Thoracic aorta (tissue), 2 donors: ENCODE measurements at places on chromosomes 6 and 20.
A peak's percentile ranks its signal among the peaks of the same experiment; 100 is the strongest.

DNA sequence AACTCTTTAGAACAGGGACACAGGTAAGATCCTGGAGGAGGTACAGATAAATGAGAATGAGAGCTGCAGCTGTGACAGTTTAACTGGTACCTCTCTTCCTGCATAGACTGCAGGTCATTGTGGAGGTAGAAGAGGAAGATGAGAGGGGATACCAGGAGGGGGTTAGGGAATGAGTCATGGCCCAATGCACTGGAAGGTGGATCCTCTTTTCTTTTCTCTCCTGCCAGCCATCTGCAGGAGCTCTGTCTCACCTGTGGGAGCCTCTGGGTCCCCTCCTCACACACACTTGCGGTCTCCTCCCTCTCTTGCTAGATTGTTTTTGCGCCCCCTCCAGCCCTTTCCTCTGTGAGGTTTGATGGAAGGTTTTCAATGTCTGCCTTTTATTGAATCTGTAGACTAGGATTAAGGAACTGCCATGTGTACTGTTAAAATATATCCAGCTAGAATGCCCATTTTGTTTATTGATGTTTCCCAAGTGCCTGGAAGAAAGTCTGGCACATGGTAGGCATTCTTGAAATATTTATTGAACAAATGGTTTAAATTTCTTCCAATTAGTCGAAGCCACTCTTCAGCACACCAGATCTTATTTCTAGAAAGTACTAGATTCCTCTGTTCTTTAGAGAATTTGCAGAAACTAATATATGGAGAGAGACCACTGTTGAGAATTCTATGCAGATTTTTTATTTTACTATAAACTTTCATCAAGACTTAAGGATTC is 13.0 kb downstream of the C6orf163 start:
- H3K4me3 ChIP-seq, result no peak overlapping the region
- no peak overlapping the region for H3K27ac ChIP-seq
- H3K36me3 ChIP-seq, result no peaks in the 10 kb centered on the region
- no peaks in the 10 kb centered on the region for H3K27me3 ChIP-seq
- no peaks in the 10 kb centered on the region for H3K4me1 ChIP-seq

- no peak overlapping the region for H3K4me3 ChIP-seq
- H3K27me3 ChIP-seq, result no peaks in the 10 kb centered on the region
- H3K27ac ChIP-seq, result no peak overlapping the region
- H3K4me1 ChIP-seq, result no peaks in the 10 kb centered on the region
- no peak for DNase-seq
These were observed 102.4 kb upstream of the SPTLC3 start for GRCh38 chr20:12906361-12906760.

DNA sequence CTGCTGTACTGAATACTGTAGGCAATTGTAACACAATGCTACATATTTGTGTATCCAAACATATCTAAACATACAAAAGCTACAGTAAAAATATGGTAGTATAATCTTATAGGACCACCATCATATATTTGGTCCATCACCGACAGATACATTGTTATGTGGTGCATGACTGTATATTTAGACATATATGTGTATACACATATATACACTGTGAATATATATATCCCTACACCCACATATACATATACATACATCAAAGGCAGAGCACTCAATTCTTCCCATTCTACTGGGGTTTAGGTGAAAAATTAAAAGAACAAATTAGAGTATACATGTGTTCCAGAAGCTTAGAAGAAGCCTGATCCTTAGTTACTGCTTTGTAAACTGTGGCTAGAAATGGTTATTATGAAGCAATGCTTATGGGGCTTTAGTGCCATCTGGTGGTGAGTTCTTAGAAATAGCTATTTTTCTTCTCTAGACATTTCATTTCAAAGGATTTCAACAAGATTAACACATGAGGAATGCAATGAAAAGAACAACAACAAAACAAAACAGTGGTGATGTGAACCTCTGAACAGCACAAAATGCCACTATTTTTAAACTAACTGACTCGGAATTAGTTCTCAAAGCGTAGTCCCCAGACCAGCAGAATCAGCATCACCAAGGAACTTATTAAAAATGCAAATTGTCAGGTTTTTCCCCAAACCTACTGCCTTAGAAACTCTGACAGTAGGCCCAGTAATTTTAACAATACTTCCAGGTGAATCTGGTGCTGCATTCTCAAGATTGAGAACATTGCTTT is 38.0 kb downstream of the PKHD1 start:
- no peaks in the 10 kb centered on the region for H3K27me3 ChIP-seq
- no peak overlapping the region for H3K27ac ChIP-seq
- no peaks in the 10 kb centered on the region for H3K4me1 ChIP-seq
- no peaks in the 10 kb centered on the region for H3K36me3 ChIP-seq

- H3K27ac ChIP-seq, result no peak overlapping the region
- H3K36me3 ChIP-seq, result no peaks in the 10 kb centered on the region
- H3K4me3 ChIP-seq, result no peak overlapping the region
These were observed 10.4 kb downstream of the FAM110A start for GRCh38 chr20:843912-844311.

GRCh38 chr20:14830899-14831298 is 493.5 kb upstream of the FLRT3 start:
- no peak for DNase-seq
- H3K4me3 ChIP-seq, result no peak overlapping the region
- no peaks in the 10 kb centered on the region for H3K27me3 ChIP-seq
- no peaks in the 10 kb centered on the region for H3K36me3 ChIP-seq
- no peaks in the 10 kb centered on the region for H3K4me1 ChIP-seq

GRCh38 chr6:5984150-5985089 is 22.3 kb downstream of the NRN1 start:
- no peak overlapping the region for H3K4me3 ChIP-seq
- no peaks in the 10 kb centered on the region for H3K4me1 ChIP-seq
- H3K27ac ChIP-seq, result no peak overlapping the region
- H3K27me3 ChIP-seq, result no peaks in the 10 kb centered on the region
- H3K36me3 ChIP-seq, result no peaks in the 10 kb centered on the region
- DNase-seq, result no peak

- H3K27ac ChIP-seq, result no peak overlapping the region
- no peaks in the 10 kb centered on the region for H3K36me3 ChIP-seq
- no peak for DNase-seq
- peak overlapping the region; percentile 52 for H3K4me3 ChIP-seq
These were observed 24.0 kb upstream of the CTNNBL1 start for GRCh38 chr20:37669773-37670236.

DNA sequence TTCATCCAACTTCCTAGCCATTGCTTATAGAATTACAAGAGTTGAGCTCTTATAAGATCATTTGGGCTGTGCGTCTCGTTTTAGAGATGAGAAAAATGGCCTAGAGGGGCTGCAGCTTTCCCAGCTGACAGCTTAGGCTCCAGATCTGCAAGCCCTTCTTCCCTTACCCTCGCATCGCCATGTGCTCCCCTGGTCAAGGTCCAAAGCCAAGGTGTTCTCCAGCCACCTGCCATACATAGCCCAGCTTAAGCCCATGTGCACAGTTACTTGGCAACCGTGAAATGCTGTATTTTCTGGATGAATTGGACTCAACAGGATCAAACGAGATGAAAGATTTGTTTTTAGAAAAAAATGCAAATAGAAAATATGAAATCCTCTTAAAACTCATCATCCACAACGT is 7.9 kb downstream of the MAP3K4 start:
- H3K4me3 ChIP-seq, result no peak overlapping the region
- H3K27me3 ChIP-seq, result no peaks in the 10 kb centered on the region
- no peak for DNase-seq
- H3K36me3 ChIP-seq, result no peaks in the 10 kb centered on the region
- no peaks in the 10 kb centered on the region for H3K4me1 ChIP-seq
- H3K27ac ChIP-seq, result no peak overlapping the region

DNA sequence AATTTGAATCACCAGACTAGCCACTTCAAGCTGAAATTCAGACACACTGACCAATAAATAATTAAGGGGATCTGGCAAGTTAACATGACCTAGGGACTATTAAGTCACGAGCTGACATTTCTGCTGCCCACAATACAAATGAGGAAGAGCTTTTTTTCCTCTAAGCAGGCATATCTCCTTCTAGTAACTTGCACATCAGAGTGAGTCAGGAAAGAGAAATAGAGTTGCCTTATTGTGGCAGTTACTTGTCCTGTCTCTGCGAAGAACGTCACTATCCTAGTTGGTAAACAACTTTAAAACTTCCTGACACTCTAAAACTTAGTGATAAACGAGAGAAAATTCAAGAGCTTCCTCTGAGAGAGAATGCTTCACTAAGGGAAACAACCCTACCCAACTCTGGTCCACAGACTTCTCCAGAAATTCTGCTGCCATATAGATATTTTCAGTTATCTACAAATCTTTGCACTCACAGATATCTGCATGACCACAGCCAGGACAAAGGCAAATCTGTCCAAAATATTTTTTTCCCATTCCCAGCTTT is 4.2 kb downstream of the PLA2G7 start:
- H3K4me3 ChIP-seq, result no peak overlapping the region
- H3K4me1 ChIP-seq, result no peaks in the 10 kb centered on the region
- H3K27me3 ChIP-seq, result no peaks in the 10 kb centered on the region
- no peaks in the 10 kb centered on the region for H3K36me3 ChIP-seq
- DNase-seq, result no peak
- no peak overlapping the region for H3K27ac ChIP-seq

DNA sequence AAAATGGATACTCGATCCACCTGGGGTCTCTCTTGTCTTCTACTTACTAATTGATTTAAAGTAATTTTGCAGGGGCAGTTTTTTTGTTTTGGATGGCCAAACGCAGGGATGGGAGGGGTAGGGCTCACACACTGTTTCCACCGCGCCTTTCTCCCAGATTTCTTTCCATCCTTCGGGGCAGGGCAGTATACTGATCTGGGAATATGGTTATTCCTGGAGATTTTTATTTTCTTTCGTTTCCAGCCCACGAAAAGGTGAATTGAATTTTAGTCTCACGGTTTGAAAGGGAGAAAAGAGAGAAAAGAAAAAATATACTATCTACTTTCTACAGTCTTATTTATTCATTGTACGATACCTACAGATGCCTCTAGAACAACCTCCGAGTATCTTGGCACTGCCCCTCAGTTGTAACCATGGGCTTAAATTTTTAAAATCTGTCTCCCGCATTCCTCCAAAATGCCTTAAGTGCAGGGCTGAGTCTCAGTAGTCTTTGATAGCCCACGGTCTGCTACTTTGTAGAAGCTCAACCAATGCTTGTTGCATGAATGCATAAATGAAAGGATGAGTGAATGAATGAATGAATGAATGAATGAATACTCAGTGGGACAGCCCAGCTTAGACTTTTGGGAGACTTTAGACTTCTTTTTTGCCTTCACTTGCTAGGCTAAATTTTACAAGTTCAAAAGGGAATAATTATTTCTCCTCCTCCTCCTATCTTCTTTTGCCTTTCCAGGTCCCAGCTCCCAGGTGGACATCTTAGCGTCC is 18.1 kb upstream of the TRIM27 start:
- peak overlapping the region; percentile 84 for H3K27ac ChIP-seq
- H3K36me3 ChIP-seq, result no peaks in the 10 kb centered on the region
- DNase-seq, result no peak
- H3K27me3 ChIP-seq, result no peaks in the 10 kb centered on the region

DNA sequence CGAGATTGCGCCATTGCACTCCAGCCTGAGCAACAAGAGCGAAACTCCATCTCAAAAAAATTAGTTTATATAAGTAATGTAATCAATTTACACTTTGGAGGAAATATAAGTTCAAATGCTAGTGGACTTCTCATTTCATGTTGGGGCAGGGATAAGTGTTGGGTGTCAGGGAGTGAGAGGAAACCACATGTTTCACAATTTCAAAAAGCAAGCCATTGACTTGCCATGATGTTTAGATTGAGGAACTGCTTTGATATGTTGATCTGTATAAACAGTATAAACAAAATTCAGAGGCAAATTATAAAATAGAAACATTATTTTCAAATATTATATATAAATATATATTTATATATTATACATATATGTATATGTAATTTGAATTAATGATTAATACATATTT is 42.7 kb downstream of the FILIP1 start:
- no peak overlapping the region for H3K27ac ChIP-seq
- H3K4me3 ChIP-seq, result no peak overlapping the region
- DNase-seq, result no peak
- peaks cover 36% of the 10 kb centered on the region for H3K4me1 ChIP-seq

- H3K4me3 ChIP-seq, result no peak overlapping the region
- no peaks in the 10 kb centered on the region for H3K4me1 ChIP-seq
- H3K27ac ChIP-seq, result no peak overlapping the region
- no peak for DNase-seq
- no peaks in the 10 kb centered on the region for H3K27me3 ChIP-seq
These were observed 353.9 kb downstream of the HACE1 start for GRCh38 chr6:104505838-104506237.

- H3K4me1 ChIP-seq, result no peaks in the 10 kb centered on the region
- no peak for DNase-seq
- no peaks in the 10 kb centered on the region for H3K27me3 ChIP-seq
- no peak overlapping the region for H3K4me3 ChIP-seq
- H3K36me3 ChIP-seq, result peaks cover 20% of the 10 kb centered on the region
These were observed 55.1 kb downstream of the STAU1 start for GRCh38 chr20:49132995-49133478.

DNA sequence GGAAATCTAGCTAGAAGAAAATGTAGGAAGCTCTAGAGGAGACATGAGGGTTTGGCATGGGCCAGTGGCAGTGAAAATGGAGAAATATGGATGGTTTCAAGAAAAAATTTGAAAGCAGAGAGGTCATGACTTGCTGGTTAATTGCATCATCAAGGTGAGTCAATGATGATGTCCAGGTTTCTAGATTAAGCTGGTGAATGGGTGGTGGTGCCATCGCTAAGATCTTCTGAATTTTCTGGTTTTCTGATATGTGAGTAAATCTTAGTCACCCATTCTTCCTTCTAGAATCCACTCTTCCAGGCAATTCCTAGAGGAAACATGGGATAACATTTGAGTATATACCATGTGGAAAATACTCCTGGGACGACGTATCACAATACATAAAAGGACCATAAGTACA is 25.0 kb downstream of the SH3BGRL2 start:
- no peaks in the 10 kb centered on the region for H3K36me3 ChIP-seq
- no peak overlapping the region for H3K27ac ChIP-seq
- no peak overlapping the region for H3K4me3 ChIP-seq
- H3K27me3 ChIP-seq, result no peaks in the 10 kb centered on the region

- DNase-seq, result no peak
- H3K27me3 ChIP-seq, result no peaks in the 10 kb centered on the region
- no peaks in the 10 kb centered on the region for H3K4me1 ChIP-seq
- no peak overlapping the region for H3K27ac ChIP-seq
- peaks cover 4% of the 10 kb centered on the region for H3K36me3 ChIP-seq
These were observed 40.6 kb downstream of the TRIM38 start for GRCh38 chr6:26003102-26003694.

GRCh38 chr20:62606016-62606415 is 36.3 kb upstream of the SLCO4A1 start:
- H3K27ac ChIP-seq, result no peak overlapping the region
- H3K4me1 ChIP-seq, result peaks cover 16% of the 10 kb centered on the region
- no peaks in the 10 kb centered on the region for H3K36me3 ChIP-seq
- no peak for DNase-seq
- H3K27me3 ChIP-seq, result peaks cover 5% of the 10 kb centered on the region

DNA sequence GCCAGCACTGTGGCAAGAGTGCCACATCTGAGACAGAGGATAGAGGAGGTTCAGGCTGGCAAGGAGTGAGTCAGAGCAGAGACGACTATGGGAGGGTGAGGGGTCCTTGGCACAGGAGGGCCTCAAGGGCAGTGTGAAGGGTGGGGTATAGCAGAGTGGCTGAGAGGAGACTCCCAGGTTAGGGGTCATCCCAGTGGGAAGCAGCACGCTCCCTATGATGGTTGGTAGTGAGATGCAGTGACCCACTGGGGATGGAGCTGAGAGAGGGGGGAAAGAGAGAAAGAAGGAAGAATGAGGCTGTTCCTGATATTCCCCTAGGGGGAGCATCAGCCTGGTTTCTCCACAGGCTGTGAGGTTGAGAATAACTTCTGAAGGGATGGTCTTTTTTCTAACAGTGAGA is 97.3 kb downstream of the INSM1 start:
- no peaks in the 10 kb centered on the region for H3K4me1 ChIP-seq
- no peaks in the 10 kb centered on the region for H3K27me3 ChIP-seq
- no peak overlapping the region for H3K27ac ChIP-seq
- DNase-seq, result no peak

- no peak for DNase-seq
- H3K4me1 ChIP-seq, result no peaks in the 10 kb centered on the region
- H3K4me3 ChIP-seq, result no peak overlapping the region
These were observed 382.5 kb downstream of the PRKN start for GRCh38 chr6:162345051-162345511.
